ENCODE measurements at places on chromosomes 12 and 14. TPM values are rescaled to one million over a fixed set of nuclear protein-coding genes. Genes with fewer than 3 reads are reported as not detected.

BCAT1 gene
- 7.9 TPM for total RNA-seq

MAP3K12 gene
- total RNA-seq: 22.5 TPM

HOXC10 gene
- not detected for total RNA-seq

DNA sequence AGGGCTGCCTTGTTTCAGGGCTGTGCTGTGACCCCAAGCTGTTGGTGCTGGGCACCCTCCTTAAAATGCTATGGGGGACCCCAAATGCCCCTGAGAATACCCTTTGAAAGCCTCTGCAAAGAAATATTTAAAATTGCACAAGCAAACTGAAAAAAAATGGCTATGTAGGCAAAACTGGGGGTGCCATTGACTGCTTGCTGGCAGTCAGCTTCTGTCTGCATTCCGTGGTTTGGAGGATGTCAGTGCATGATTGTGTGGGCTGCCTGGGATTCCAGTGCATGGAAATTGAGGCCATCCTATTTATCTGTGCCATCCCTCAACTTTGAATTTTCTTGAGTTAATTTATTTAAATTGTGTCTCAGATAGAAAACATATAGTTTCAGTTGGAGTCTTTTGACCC is 113.7 kb upstream of the RTL1 start:
- no peaks in the 10 kb centered on the region for H3K36me3 ChIP-seq
- no peaks in the 10 kb centered on the region for H3K4me1 ChIP-seq
- no peaks in the 10 kb centered on the region for H3K27me3 ChIP-seq

GRCh38 chr12:101838628-101839323 is 8.0 kb upstream of the GNPTAB start:
- no peak overlapping the region for H3K4me3 ChIP-seq
- no peak for DNase-seq
- H3K36me3 ChIP-seq: no peaks in the 10 kb centered on the region
- no peaks in the 10 kb centered on the region for H3K4me1 ChIP-seq

DNA sequence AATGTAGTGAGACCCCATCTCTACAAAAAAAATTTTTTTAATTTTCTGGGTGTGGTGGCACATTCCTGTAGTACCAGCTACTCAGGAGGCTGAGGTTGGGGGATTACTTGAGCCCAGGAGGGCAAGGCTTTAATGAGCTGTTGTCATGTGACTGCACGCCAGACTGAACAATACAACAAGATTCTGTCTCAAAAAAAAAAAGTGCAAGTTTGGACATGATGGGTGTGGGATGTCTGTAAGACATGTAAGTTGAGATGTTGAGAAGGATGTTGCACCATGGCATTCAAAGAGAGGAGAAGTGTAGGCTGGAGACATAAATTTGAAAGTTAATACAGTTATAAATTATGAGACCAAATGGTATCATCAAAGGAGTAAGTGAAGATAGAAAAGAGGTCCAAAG is 23.5 kb downstream of the YEATS4 start:
- no peak for DNase-seq
- H3K4me1 ChIP-seq: no peaks in the 10 kb centered on the region
- H3K27ac ChIP-seq: no peak overlapping the region

GRCh38 chr12:111029732-111030131 is 109.4 kb upstream of the MYL2 start:
- H3K27me3 ChIP-seq: peaks cover 30% of the 10 kb centered on the region
- H3K27ac ChIP-seq: no peak overlapping the region
- no peak overlapping the region for H3K4me3 ChIP-seq
- DNase-seq: no peak
- no peaks in the 10 kb centered on the region for H3K36me3 ChIP-seq

DNA sequence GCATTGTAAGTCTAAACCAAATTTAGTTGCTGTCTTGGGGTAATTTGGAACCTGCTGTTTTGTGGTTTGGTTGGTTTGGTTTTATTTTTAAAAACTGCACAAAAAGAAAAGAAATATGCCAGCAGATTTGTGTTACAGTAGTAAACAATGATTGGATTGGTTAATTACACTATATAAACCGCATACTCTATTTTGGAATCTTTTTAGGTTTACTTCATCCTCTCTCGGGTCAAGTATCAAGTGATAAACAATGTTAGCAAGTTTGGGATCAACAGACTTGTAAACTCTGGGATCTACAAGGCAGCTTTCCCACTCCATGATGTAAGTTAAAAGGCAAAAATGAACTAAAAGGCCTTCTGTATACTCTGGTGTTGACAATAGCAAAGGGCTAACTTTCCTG is 132.4 kb downstream of the ANO6 start:
- no peak for DNase-seq
- no peaks in the 10 kb centered on the region for H3K27me3 ChIP-seq
- no peak overlapping the region for H3K27ac ChIP-seq
- H3K36me3 ChIP-seq: no peaks in the 10 kb centered on the region

DNA sequence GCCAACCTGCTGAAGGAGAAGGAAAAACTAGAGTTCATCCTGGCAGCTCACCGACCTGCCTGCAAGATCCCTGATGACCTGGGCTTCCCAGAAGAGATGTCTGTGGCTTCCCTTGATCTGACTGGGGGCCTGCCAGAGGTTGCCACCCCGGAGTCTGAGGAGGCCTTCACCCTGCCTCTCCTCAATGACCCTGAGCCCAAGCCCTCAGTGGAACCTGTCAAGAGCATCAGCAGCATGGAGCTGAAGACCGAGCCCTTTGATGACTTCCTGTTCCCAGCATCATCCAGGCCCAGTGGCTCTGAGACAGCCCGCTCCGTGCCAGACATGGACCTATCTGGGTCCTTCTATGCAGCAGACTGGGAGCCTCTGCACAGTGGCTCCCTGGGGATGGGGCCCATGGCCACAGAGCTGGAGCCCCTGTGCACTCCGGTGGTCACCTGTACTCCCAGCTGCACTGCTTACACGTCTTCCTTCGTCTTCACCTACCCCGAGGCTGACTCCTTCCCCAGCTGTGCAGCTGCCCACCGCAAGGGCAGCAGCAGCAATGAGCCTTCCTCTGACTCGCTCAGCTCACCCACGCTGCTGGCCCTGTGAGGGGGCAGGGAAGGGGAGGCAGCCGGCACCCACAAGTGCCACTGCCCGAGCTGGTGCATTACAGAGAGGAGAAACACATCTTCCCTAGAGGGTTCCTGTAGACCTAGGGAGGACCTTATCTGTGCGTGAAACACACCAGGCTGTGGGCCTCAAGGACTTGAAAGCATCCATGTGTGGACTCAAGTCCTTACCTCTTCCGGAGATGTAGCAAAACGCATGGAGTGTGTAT is 2.4 kb downstream of the FOS start:
- peak overlapping the region; percentile 83 for H3K4me3 ChIP-seq
- H3K27ac ChIP-seq: peak overlapping the region; percentile 99
- H3K4me1 ChIP-seq: no peaks in the 10 kb centered on the region
- no peaks in the 10 kb centered on the region for H3K27me3 ChIP-seq

DNA sequence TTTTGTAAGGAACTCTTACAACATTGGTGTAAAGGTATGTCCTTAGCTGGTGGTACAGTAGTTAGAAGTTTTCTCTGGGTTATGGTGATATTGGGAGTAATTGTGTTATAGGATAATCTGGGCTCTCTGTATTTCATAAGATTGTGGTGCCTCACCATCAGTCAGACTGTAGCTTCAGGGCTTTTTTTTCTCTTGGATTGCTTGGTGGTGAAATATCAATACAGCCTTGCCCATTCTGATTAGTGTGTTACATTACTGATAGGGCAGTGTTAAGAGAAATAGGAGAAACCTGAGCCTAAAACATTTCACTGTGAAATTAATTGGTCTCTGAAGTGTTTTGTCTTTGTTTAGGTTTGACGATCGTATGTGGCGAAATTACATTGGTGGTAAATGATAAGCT is 71.0 kb downstream of the RCOR1 start:
- H3K36me3 ChIP-seq: no peaks in the 10 kb centered on the region
- H3K27ac ChIP-seq: no peak overlapping the region
- DNase-seq: no peak
- H3K4me3 ChIP-seq: no peak overlapping the region

DNA sequence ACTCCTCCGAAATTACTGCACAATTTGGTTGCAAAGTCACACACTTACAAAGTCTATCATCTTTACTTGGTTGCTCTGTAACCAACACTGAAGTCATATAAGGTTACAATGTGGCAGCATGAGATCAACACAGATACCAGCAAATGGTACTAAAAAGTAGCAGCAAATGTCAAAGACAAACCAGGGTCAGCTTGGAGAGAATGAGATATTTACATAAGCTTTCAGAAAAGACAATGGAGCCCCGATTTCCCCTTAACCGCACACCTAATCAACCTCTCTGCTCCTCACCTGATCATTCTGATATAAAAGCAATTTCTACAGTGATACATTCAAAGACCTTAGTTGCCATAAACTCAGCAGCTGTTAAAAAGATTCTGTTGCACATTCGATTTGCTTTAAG is 76.4 kb upstream of the FOXN3 start:
- H3K27me3 ChIP-seq: no peaks in the 10 kb centered on the region
- peaks cover 19% of the 10 kb centered on the region for H3K4me1 ChIP-seq
- no peak overlapping the region for H3K4me3 ChIP-seq
- no peak overlapping the region for H3K27ac ChIP-seq
- H3K36me3 ChIP-seq: no peaks in the 10 kb centered on the region

DNA sequence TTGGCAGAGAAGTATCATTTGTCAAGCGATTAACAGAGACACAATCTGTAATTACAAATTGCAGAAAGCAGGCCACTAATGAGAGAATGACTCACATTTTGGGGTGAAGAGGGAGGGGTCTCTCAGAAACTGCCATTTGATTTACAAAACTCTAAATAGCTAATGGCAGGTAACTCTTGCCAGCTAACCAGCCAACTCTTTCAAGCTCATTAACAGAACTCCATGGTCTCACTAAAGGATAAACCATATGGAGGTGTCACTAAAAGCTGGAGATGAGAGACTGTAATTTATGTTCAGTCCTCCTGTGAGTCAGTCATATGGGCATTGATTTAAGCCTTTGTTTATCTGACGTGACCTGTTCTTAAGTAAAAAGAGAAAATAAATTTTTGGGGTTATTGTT is 336.4 kb downstream of the FOXG1 start:
- DNase-seq: no peak
- H3K27me3 ChIP-seq: no peaks in the 10 kb centered on the region
- H3K36me3 ChIP-seq: no peaks in the 10 kb centered on the region
- no peaks in the 10 kb centered on the region for H3K4me1 ChIP-seq

DNA sequence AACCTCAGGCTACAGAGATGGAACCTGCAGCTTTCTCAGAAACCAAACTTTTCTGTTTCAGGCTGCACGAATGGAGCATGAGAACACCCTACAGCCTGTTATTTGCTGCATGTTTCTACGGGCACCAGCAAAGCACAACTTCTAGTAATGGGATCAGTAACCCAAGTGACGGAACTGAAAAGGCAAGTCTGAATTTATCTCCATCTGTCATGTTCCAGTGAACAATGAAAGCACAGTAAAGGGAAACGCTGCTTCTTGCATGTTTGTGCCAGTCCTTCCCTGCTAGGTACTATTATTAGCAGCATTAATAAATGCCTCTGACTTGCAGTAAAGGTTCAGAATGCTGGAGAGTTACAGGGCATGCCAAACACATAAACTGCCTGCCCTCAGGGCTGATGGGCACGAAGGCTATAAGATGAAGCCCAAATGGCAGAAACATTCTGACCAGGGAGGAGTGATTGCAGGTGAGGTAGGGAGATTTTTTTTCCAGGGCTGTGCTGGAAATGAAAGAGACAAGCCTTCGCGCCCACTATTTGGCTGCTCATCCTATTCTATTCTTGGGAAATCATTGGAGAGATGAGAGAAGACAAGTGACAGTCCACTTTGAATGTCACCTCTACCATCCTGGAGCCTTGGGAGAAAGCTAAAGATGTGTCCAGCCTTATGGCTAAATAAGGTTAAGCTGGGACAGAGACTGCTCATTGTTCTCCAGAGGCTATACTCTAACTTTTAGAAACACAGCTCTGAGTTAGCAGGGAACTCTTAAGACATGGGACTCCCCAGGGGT is 100.4 kb upstream of the PLXNC1 start:
- H3K27me3 ChIP-seq: no peaks in the 10 kb centered on the region
- no peaks in the 10 kb centered on the region for H3K36me3 ChIP-seq
- DNase-seq: no peak
- peak overlapping the region; percentile 48 for H3K27ac ChIP-seq
- peaks cover 21% of the 10 kb centered on the region for H3K4me1 ChIP-seq

DNA sequence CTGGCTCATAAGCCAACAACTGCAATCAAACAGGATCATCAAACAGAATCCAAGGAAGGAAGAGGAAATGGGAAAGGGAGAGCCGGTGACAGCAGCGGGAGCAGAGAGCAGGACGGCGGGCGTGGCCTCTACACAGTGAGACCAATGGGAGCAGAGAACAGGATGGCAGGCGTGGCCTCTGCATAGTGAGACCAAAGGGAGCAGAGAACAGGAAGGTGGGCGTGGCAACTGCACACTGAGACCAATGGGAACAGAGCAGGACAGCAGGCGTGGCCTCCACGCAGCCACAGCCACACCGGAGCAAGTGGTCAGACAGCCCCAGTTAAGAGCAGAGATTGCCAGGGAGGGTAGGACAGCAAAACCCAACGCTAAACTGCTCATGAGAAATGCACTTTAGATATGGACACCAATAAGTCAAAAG is 16.4 kb downstream of the LRCOL1 start:
- no peaks in the 10 kb centered on the region for H3K27me3 ChIP-seq
- DNase-seq: peak; percentile 95
- H3K36me3 ChIP-seq: no peaks in the 10 kb centered on the region
- H3K4me1 ChIP-seq: no peaks in the 10 kb centered on the region

- no peak overlapping the region for H3K27ac ChIP-seq
- no peaks in the 10 kb centered on the region for H3K4me1 ChIP-seq
- H3K27me3 ChIP-seq: no peaks in the 10 kb centered on the region
- H3K36me3 ChIP-seq: no peaks in the 10 kb centered on the region
- no peak overlapping the region for H3K4me3 ChIP-seq
- no peak for DNase-seq
Observed at GRCh38 chr12:32926963-32927362, 30.4 kb upstream of the PKP2 start.

- H3K4me3 ChIP-seq: no peak overlapping the region
- H3K4me1 ChIP-seq: no peaks in the 10 kb centered on the region
- no peak overlapping the region for H3K27ac ChIP-seq
- no peaks in the 10 kb centered on the region for H3K36me3 ChIP-seq
Observed at GRCh38 chr12:49502590-49502989, 36.2 kb upstream of the KCNH3 start.
